A549 treated with dexamethasone at 1 μM for 4 hours (cell line): ENCODE measurements at places on chromosomes 11 and 22. TPM values are rescaled to one million over a fixed set of nuclear protein-coding genes. Genes with fewer than 3 reads are reported as not detected.

CHRM1 gene
- total RNA-seq: 0.03 to 0.24 TPM (median 0.09 TPM) in 4 of 5 replicates, not detected in the other

KCNK7 gene
- total RNA-seq: 0.21 to 0.59 TPM (median 0.45 TPM) in 5 replicates

RASSF10 gene
- 0.54 to 1.0 TPM (median 0.75 TPM) in 5 replicates for total RNA-seq

DDI1 gene
- total RNA-seq: not detected in 5 replicates

CD248 gene
- not detected in 5 replicates for total RNA-seq

NLRP10 gene
- not detected in 5 replicates for total RNA-seq
